ENCODE measurements at places on chromosomes 3 and 15. TPM values are rescaled to one million over a fixed set of nuclear protein-coding genes. Genes with fewer than 3 reads are reported as not detected.

DNA sequence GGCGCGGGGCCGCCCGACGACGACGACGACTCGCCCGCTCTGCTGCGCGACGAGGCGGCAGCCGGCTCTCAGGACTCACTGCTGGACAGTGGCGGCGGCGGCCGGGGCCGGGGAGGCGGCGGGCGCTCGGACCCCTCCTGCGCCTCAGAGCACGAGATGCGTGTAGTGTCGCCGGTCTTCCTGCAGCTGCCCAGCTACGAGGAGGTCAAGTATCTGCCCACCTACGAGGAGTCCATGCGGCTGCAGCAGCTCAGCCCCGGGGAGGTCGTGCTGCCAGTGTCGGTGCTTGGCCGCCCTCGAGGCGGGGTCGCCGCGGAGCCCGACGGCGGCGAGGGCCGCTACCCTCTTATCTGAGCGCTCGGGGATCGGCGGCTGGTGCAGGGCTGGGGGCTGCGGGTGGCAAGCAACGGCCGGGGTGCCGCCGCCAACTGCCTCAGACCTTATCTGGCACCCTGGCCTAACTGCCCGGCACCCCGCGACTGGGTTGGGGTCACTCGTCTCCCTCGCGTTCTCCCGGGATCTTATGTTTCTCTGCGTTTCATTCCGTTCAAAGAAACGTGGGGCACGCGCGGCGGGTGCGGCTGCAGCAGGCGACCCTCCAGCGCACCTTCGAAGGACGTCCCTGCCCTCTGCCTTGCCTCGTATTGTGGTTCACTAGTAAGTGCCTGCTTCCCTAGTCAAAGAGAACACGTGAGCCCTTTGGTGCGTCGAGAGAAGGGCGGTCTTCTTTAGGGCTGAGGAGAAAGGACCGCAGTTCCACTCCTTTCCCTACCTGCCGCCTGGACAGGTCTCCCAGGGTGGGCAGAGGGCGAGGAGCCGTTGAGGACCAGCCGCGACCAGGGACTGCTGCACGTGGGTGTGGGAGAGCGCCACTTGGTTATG lies 1.0 kb downstream of the C3orf80 start:
- no peak for DNase-seq

DNA sequence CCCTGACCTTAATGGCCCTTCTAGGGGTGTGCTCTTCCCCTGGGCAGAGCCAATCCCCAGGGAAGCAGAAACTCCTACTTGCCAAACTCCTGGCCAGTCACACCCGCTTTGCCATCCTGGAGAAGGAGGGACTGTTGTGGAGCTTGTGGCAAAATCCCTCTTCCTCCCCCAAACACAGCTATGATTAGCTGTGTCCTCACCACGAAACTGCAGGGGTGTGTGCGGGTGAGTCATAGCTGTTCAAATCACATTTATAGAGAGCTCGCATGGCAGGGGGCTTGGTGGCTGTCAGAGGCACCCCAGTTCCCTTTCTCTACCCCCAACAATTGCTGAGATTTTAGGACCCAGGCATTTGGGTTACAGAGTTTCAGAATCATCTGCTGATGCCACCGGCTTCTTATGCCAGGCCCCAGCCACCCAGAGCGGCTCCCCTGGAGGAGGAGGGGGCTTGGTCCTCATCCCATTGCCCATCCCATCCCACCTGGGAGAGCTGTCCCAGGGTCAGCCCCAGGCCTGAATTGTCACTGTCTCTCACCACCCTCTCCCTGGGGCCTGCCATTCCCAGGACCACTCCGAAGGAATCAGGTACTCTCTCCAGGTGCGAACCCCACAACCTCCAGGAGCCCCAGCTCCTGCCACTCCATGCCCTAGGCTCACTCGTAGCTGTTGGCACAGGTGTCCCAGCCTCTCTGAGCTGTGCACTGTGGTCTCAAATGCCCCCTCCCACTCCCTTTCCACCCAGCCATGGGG lies 28.8 kb upstream of the MAGEF1 start:
- no peak for DNase-seq

DNA sequence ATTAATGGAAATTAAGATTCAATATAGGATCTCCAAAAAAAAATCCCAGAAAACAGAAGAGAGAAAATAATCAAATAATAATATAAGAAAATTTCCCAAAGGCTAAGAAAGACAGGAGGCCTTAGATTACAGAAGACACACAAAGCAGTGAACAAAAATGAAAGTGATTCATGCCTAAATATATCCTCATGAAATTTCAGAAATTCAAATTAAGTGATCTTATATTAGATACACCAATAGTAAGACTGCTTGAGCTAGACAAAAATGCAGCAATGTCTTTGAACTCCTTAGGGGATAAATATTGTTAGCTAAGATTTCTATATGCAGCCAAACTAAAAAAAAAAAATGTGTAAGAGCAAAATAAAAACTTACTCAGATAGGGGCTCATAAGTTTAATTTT lies 44.6 kb upstream of the ARPP21 start:
- DNase-seq: no peak

GNAT1 gene
- not detected for total RNA-seq

DNA sequence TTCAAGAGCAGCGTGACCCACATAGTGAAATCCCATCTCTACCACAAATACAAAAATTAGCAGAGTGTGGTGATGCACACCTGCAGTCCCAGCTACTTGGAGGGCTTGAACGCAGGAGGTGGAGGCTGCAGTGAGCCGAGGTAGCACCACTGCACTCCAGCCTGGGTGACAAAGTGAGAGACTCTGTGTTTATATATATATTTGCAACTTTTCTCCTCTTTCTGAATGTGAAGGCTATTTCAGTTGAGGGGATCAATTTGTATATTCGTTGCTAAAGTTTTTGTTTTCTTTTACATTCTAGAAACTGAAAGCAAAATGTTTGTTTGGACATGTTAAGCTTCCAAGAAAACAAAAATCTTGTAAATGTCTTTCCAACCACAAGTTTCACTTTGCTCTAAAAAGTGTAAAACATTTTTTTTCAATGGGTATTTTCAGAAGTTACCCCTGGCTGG lies 29.8 kb upstream of the FAM98B start:
- DNase-seq: no peak

- DNase-seq: no peak
Measured at GRCh38 chr15:22808761-22809280, 22.4 kb downstream of the NIPA1 start.

DNA sequence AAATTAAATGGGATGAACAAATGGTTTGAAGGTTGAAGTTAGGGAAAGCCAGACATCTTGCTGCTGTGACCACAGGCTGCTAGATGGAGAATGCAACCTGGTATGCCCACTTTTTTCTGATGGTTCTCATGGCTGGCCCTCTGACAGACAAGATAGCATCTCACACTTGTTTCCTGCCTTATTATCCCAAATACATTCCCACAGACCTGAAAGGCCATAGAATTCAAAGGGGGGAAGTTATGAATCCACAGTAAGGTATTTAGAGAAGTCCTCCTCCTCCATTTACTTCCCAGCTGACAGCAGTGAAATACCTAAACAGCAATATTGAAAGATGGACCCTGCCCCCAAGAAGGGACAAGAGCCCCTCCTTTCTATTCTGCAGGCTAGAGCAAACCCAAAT lies 32.4 kb downstream of the LEO1 start:
- DNase-seq: no peak

TGM5 gene
- not detected for total RNA-seq

- no peak for DNase-seq
Measured at GRCh38 chr3:180626844-180627243, 24.9 kb downstream of the TTC14 start.
